Immature natural killer cell (primary cell): ENCODE measurements at places on chromosomes 1 and 21. TPM values are rescaled to one million over a fixed set of nuclear protein-coding genes. Genes with fewer than 3 reads are reported as not detected.

The IGSF3 gene
- polyA plus RNA-seq: not detected

DNA sequence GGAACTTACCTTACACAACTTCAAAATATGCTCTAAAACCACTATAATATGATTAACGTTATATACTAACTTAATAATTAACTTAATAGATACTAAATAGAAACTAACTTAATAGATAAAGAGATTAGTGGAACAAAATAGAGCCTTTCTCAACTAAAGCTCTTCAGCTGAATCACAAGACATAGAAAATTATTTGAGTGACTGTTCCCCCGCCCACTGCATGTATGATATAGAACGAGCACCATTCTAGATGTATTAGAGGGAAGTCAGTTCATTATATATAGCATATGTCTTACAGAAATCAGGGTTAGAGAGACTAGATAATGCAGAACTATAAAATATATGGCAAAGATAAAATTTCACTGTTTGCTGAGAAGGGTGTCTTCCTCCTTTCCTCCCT lies 16.3 kb downstream of the LYPLAL1 start:
- DNase-seq: no peak

DNA sequence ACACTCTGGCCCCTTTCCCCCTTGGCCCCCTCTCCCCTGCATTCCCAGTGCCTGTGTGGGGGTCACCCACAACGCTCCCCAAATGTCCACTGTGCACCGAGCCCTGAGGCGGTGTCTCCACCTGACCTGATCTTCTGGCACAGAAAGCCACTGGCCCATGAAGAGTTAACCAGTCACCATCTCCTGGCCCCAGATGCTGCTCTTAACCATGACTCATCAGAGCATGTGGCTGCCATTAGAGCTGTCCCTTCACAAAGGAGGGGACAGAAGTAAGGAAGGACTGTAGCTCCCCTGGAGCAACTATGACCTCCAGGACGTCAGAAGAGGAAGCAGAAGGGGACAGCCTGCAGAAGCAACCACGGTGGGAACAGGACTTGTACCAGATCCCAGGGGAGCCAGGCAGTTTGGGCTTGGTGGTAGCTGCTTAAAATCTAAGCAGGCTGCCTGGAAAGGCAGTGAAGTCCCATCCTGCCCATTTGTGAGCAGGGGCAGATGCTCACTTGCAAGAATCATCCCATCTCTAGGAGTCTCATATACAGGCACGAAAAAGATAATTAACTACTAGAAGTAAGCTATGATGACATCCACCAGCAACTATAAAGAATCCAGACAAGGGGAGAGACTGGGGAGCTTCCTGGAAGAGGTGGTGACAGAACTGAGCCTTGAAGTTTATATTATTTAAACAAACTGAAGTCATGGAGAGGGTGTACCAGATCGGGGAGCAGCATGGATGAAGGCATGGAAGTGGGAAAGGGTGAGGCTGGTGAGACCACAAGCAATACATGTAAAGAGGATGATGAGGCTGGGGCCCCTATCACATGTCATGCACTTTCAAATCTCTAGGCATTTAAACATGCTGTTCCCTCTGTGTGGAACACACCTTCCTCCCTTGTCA lies 1.1 kb upstream of the TTC39A start:
- no peak for DNase-seq

GRCh38 chr1:46065405-46065804 lies 67.0 kb downstream of the PIK3R3 start:
- no peak for DNase-seq

GRCh38 chr1:19762175-19762779 lies 37.4 kb downstream of the TMCO4 start:
- DNase-seq: no peak
